ENCODE measurements at places on chromosomes 7 and 10.
A peak's percentile ranks its signal among the peaks of the same experiment; 100 is the strongest.

GRCh38 chr7:120185940-120186682, 86.9 kb upstream of the KCND2 start:
- DNase-seq = no peak

- DNase-seq = peak; percentile 97
These were observed 101.4 kb upstream of the STEAP1B start for GRCh38 chr7:22601408-22601807.

DNA sequence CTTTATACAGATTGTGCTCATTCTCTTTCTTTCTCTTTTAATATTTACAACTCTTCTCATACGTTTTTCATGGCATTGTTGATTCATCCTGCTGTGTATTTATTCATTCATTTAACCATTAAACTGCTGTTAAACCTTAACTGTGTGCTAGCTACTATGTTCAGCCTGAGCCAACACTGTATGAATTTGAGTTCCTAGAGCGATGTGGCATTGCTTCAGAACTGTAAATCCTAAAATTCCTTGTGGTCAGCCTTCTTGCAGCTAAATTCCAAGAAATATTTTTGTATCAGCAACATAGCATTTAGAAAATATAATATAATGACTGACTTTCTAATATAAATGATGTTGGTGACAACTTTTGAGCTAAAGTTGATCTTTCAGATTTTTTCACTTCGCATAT, 184.7 kb upstream of the FZD1 start:
- no peak for DNase-seq

DNA sequence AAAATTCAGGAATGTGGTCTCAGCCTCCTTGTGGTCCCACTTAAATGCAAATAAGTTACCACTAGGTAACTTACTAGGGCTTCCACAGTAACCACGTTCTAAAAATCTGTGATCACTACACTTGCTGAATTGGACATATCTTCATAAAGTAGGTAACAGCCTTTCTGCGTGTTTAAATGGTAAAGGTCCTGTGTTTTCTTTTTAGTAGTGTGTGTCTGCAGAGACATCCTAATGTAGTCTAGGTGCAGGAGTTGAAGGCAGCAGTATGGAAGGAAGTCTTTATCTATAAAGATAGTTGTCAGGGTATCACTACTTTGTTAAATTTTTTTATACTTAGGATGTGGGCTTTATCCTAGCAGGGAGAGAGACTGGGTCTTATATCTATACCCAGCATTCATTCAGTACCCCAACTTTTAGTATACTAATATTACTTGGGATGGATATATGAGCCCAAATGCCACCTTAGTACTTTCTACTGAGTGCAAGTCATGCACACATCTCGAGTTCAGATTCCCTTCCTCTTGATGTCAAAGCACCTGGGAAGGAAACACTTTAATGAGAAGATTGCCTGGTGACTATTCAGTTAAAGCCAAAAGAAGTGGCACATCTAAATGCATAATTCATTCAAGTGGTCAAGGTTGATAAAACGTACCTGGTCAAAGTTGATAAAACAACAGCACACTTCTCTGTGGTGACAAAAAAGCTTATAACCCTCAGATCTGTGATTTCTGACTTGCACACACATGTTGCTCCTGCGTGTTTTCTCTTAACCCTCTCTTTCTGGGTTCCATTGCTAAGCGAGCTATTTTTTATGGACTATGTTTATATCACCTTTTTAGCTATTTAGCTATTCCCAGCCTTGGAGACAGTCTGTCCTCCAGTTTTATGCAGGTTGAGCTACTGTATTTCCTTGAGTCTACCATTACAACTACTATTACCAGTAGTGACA, 281.1 kb upstream of the DKK1 start:
- no peak for DNase-seq

GRCh38 chr10:92323079-92323478, 32.1 kb downstream of the MARCHF5 start:
- no peak for DNase-seq

- peak; percentile 29 for DNase-seq
These were observed 864 bp downstream of the CDCA7L start for GRCh38 chr7:21944616-21945453.

DNA sequence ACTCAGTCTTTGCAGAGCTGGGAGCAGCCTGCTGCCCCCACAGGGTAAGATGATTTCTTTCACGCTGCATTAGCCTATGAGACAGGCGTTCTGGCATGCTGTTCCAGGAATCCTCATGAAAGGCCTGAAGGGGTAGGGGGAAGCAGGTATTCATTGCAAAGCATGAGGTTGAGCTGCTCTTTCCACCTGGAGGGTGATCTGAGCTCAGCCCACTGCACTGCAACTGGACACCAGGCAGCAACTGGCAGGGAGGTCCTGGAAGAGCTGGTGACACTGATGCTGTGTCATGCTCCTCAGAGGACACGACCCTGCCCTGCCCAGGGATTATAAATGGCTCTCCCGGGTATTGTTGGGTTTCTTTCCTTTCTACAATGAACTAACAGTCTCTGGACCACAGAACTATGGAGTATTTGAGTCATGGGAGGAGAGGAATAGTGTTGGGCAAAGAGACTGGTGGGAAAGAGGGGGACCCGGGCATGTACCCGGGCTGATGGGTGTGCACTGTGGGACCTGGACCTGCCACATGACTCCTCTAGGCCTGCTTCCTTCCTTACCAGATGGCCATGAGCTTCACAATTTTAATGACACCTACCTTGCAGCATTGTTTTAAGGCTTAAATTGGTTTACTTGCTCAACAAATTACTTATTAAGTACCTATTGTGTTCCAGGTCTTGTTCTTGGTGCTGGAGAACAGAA, 24.3 kb downstream of the SLC25A28 start:
- no peak for DNase-seq

GRCh38 chr7:153415632-153416031, 636.6 kb upstream of the DPP6 start:
- DNase-seq = no peak

DNA sequence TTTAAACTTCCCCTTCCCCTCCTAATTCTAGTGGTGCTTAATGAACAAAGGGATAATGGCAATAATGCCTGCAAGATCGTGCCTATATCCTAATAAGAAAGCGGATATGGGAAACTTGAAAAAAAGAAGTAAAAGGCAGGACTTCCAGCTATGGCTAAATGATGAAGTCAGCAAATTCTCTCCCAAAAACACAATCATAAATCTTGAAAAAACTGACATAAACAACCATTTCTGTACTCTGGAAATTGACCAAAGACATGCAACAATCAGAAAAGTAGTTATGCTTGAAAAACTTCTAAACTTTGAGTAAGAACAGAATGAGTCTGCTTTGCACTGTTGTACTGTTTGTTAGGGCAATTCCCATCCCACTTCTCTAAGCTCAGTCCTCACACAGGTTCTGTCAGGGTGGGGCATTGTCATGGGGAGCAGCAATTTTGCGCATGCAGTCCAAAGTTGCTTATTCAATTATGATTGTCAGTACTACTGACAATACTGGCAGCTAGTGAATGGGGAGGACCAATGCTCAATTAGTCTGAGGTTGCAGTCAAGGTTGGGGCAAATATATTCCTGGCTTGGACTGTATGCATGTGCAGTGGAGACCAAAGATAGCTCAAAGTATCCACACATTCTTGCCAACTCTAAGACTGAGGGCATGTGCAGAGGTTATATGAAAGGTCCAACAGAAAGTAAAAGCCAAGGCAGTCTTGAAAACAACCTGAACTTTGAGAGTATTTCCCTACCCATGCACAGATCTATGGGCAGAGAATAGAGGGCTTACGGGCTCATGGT, 34.1 kb upstream of the ARHGAP22 start:
- peak; percentile 35 for DNase-seq
